ENCODE measurements at places on chromosomes 12 and 14.

DNA sequence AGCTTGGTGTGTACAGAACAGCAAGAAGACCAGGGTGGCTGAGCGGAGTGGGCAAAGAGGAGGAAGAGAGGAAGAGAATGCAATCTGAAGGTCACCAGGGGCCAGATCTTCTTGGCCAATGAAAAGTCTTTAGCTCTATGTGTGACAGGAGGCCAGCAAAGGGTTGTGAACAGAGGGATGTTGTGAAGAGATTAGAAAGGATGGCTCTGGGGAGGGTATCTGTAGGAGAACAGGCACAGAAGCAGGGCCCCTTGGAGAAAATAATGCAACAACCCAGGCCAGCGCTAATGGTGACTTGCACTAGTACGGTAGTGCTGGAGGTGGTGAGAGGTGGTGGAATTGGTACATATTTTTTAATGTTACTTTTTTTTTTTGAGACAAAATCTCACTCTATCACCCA lies 97.2 kb downstream of the NT5DC3 start:
- DNase-seq = no peak

- DNase-seq = no peak
Observed at GRCh38 chr12:121137512-121137911, 4.8 kb downstream of the P2RX7 start.

DNA sequence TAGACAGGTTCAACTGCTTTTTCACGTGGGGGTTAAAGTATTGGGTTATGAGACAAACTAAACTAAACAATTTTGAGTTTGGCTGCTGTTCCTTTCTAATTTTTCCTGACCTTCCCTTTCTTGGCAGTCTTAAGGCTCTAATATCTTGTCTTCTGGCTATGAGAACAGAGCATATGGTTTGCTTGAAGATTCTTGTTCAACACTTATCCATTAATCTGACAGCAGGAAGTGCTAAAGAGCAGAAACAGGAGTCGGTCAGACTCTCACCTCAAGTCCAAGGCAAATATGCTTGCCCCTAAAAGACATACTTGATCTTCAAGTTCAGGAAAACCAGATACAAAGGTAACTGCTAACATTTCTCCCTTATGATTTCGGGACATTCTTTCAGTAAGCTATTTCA lies 52.6 kb upstream of the KCNJ8 start:
- DNase-seq = no peak

DNA sequence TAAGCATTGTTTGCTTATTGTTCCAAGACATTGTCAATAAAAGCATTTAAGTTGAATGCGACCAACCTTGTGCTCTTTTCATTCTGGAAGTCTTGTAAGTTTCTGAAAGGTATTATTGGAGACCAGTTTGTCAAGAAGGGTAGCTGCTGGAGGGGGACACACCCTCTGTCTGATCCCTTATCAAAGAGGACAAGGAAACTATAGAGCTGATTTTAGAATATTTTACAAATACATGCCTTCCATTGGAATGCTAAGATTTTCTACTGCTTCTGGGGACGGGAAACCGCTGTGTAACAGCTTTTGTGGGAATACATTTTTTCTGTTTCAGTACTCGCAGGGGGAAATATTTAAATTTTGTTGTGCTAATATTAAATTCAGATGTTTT lies 3.5 kb downstream of the FOS start:
- DNase-seq = no peak

- no peak for DNase-seq
Observed at GRCh38 chr12:6569312-6569711, 1.2 kb upstream of the NOP2 start.

DNA sequence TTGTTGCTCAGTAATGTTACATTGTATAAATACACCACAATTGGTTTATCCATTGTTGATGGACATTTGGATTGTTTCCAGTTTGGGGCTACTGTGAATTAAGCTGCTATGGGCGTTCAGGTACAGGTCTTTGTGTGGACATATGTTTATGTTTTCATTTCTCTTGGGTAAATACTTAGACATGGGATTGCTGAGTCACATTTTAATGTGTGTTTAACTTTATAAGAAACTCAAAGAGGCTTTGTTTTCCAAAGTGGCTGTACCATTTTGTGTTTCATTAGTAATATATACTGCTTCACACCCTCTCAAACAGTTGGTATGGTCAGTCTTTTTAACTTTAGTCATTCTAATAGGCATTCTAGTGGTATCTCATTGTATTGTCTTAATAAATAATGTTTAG lies 225.0 kb downstream of the SPTSSA start:
- DNase-seq = peak; percentile 33

DNA sequence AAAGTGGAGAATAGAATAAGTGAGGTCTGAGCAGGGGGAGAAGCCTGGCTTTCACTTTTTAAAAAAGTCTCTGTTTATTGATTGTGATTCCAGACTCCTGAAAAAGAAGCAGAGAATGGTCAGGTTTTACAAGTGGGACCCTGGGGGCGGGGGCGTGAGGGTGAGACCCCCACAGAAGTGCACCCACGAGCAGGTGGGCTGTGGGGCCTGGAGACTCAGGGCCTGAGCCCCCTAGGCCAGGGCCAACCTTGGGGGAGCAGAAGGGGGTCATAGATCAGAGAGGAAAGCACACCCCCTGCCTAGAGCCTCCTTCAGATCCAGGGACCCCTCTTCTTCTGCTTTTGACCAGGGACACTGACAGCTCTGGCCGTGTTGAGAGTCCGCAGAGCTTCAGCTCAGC lies 180.3 kb downstream of the ADGRD1 start:
- DNase-seq = no peak

- no peak for DNase-seq
Observed at GRCh38 chr14:32620724-32621123, 291.6 kb downstream of the AKAP6 start.

DNA sequence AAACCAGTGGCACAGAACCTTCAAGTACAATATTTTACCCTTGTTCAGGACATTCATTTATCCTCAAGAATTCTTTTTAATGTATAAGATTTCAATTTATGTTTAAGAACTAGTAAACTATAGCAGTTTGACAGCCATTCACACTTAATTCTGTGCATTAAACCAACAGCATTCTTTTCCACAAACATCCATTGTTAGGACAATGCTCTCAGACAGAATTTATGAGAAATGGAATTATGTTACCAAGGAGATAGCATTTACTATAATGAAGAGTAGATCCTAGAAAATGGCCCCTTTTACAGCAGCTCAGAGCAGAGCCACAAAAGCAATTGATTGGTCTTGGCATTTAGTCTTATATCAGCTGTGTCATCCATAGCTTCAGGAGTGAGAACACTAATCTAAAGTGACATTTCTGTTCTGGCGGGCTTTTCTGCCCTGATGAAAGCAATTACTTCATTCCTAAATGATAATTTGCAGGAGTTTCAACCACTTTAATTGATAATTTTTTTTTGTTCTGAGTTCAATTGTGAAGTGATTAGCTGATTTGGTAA lies 268.9 kb downstream of the NPAS3 start:
- no peak for DNase-seq

DNA sequence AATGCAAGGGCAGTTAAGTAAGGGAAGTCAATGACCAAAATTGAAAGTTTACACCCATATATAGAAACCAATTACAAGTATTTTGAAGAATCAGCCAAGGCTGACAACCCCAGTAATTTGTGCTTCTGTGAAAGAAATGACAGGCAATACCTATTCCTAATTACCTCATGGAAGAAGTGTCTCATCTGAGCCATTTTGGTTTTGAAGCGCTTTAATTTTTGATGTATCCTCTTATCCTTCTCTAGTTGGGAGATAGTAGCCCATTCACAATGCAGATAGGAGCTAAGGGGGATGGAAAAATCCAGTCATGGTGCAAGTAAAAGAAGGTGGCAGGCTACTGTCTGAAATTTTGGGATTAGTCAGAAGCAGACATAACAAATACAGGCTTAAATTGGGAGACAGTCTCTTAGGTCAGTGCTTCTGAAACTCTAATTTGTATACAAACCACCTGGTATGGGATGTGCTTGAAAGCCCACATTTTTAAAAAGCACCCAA lies 30.4 kb upstream of the SUPT16H start:
- DNase-seq = no peak

- no peak for DNase-seq
Observed at GRCh38 chr14:104284107-104284592, 145.8 kb downstream of the KIF26A start.

DNA sequence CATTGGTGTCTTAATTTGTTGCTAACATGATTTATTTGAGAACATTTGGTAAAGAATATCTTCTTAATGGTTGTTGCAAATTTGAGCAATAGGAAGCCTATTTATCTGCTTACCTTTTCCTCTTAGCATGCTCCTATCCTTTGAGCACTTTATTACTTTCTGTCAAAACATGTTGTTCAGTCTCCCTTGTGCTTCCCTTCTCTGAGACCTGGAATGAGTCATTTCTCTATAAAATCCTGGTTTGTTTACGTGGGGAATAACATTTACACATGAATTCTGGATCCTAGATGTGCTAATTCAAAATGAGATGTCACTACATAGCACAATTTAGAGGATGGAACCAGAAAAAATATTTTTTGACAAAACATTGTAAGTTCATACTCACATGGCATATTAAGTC lies 844.0 kb upstream of the LRFN5 start:
- no peak for DNase-seq

DNA sequence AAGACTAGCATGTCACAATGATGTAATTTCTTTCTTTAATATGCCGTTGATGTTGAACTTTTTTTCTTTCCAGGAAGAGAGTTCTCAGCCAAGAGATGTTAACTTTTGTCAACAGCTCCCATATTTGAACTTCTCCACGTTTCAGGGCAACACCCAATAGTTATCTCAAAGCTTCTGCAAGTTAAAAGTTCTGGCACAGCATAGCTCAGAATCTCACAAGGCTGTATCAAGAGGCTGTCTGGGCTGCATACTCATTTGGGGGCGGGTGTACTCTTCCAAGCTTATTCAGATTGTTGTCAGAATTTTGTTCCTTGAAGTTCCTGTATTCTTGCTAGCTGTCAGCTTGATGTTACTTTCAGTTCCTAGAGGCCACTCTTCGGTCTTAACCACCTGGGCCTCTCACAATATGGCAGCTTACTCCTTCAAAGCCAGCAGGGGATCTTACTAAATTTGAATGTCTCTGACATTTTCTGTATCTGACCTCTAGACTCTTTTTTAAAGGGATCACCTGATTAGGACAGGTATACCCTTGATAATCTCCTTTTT lies 38.9 kb downstream of the KCNC2 start:
- no peak for DNase-seq

DNA sequence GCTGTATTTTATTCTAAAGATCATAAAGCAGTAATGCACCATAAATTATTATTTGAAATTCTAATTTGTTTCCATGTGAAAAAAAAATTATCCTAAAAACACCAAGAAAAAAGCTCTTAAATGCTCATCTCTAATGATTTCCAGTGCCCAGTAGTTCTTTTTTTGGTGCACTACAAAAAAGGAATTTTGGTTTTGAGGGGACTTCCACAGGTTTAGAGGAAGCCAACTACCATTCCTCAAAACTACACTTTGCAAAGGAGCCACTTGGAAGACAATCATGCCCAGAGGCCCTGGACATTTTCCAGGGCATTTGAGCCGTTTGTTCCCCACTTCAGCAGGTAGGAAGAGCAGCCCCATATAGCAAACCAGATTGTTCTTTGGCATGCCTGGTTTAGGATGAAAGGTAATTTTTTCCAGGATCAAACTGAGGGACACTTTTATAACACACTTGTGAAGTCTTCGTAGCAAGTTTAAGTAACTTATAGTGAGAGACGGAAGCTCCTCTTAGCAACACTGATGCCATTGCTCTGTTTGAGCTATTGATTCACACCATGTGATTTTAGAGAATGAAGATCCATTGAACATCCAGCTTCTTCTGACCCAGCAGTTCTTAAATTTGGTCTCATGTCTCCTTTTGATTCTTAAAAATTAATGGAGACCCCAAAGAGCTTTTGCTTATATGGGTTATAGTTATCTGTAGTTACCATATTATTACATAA lies 187.9 kb downstream of the ETV6 start:
- no peak for DNase-seq

GRCh38 chr14:85024931-85025330 lies 505.0 kb upstream of the FLRT2 start:
- no peak for DNase-seq

DNA sequence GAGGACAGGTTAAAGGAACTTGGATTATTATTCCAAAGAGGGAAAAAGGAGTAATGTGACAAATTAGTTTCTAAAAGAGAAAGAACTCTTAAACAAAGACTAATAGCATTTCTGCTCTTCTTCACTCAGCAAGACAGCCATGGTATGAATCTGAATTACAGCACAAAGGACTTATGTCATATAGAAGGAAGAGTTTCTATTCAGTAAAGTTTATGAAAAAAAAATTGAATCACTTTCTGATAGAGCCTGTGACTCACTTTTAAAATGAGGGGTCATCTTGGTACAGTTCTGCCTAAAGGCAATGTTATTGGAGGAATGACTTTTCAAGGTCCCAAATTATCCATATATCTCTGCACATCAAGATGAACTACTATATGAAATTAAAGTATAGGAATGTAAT lies 101.7 kb downstream of the DUSP6 start:
- no peak for DNase-seq

- no peak for DNase-seq
Observed at GRCh38 chr14:35342489-35343010, 50.4 kb downstream of the PSMA6 start.

GRCh38 chr12:50517421-50518048 lies 12.8 kb downstream of the DIP2B start:
- DNase-seq = no peak

DNA sequence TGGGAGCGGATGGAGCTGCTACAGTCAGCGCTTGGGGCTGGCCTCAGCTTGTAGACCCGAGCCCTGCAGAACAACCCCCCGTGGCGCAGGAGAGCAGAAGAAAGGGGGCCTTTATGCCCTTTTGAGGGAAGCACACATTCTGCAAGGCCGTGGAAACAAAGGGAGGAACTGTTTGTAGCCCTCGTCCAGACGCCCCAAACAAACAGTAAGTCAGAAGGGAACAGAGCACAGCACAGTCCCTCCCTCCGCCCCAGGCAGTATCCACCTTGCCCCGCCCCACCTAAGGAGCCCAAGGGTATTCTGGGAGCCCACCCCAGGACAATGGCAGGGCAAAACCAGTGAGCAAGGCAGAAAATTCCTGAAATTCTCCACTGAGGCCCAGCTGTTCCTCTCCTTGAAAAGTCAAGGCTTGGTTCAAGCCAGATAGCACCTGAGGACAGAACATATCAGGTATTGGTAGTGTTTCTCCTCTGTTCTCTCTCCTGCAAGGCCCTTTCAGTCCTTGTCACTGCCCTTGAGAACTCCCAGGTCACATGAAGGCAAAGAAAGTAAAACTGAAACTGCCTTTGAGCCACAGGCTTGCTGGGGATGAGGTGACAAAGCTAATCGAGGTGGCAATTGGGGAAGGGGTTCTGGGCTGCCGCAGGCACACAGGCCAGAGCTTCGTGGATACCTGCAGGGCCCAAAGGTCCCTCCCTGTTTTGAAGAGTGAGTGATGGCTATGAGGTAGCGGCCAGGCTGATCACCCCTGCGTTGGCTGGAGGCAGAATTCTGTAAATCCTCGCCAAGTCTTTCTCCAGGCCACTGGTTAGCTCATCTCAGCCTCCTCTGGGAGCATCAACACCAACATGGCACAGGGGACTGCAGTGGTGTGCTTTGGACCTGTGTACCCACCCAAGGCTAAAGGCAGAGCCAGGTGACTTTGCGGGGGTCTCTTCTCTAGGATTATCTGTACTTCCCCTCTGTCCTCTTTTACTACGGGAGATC lies 499 bp downstream of the DGLUCY start:
- DNase-seq = peak; percentile 38
